ENCODE measurements at places on chromosomes 11 and 22. TPM values are rescaled to one million over a fixed set of nuclear protein-coding genes. Genes with fewer than 3 reads are reported as not detected.
A peak's percentile ranks its signal among the peaks of the same experiment; 100 is the strongest.

- no peak for DNase-seq
Observed at GRCh38 chr11:64353715-64354506, 5.1 kb upstream of the RPS6KA4 start.

DNA sequence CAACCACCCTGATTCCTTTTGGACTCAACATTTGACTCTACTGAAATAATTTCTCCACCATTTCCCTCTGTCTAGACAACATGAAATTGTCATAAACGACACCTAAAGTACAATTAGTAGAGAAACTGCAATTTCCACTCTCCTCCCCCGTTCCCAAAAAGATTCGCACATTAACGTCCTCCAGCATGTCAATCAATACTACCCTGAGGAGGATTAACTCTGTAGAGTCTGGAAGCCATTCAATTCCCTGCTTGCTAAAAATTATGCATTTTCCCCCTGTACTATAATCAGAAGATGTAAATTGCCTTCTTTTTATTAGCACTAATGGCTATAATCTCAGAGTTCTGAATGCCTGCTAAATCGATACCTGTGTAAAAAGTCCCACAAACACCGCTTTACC is 70.5 kb downstream of the AMBRA1 start:
- no peak for DNase-seq

- DNase-seq, result no peak
Observed at GRCh38 chr11:64472593-64473455, 113.9 kb downstream of the RPS6KA4 start.

GRCh38 chr11:30310623-30311022 is 12.3 kb upstream of the ARL14EP start:
- DNase-seq, result peak; percentile 17

DNA sequence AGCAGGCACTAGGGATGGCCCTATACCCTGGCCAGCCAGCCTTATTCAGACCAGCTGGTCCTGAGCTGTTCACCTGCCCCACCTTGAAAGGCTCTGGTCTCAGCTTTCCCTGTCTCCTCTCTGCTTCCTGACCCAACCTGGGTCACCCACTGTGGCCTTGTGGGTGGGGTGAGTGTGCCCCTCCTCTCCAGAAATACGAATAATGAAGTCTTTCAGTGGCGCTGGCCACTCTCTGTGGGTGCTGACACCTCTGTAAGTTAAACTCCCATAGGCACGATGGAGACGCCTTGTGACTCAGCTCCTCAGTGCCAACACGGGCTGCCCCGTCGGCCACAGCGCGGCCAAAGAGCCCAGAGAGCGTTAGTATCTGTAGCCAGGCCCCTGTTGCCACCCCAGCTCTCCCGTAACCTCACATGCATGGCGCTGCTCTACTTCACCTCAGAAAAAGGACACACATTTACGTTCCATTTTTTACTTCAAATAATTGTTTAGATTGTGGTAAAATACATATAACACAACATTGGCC is 74.6 kb upstream of the SEPTIN5 start:
- no peak for DNase-seq

- no peak for DNase-seq
Observed at GRCh38 chr22:23137468-23137867, 4.3 kb downstream of the RSPH14 start.

GRCh38 chr11:91997226-91997625 is 227.4 kb upstream of the FAT3 start:
- DNase-seq, result no peak

- DNase-seq, result no peak
Observed at GRCh38 chr22:29702931-29703501, 16.8 kb upstream of the CABP7 start.

- DNase-seq, result no peak
Observed at GRCh38 chr11:14420223-14420622, 61.2 kb upstream of the RRAS2 start.

DNA sequence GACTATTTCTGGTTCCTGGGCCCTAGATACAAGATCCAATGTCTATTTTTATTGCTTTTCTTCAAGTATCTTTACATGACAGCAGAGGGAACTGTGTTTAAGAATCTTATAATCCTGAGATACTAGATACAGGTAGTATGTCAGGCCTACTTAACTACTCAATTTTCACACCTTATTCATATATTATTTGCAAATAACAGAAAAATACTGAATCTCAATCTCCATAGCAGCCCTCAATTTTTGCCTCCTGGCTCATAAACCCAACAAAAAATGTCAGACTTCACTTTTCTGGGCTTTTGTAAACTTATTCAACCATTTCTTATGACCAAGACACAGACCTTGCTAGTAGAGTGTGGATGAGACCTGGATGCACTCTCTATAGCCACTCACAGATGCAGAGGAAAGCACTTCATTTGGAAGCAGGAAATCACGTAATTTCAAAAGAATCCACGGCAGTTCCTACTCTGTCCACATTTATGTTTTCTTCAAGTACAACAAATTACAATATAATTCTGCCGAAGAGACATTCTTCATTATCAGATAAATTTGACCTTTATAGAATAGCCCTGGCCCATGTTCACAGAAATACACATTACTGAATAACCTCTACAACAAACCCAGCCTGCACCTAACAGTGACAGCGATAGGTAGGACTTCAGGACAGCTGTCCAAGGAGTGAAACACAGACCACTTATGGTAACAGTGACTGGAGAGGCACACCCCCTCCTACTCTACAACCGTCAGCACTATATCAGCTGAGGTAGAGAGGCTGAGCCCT is 62.0 kb upstream of the YPEL1 start:
- DNase-seq, result no peak

GRCh38 chr11:6727971-6728760 is 43.6 kb downstream of the OR2AG2 start:
- DNase-seq, result no peak

DNA sequence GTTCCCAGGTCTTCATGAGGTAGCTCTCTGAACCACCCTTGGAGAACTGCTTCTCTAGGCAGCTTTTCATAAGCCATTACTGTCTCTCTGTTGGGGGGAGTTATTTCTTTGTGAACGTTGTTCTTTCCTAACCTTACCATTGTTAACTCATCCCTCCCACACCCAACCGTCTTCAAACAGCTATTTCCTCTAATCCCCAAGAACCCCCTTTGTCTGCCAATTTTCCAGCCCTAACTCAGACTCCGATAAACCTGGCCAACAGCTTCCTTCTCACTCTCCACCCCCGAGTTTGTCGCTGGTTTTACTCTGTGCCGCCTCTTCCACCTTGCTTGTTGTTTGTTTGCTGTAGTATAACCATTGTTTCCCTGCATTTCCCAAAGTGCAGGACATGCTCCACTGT is 131.5 kb downstream of the CCDC34 start:
- DNase-seq, result no peak

- DNase-seq, result peak; percentile 3
Observed at GRCh38 chr11:125289419-125290098, 125.0 kb downstream of the PKNOX2 start.

DNA sequence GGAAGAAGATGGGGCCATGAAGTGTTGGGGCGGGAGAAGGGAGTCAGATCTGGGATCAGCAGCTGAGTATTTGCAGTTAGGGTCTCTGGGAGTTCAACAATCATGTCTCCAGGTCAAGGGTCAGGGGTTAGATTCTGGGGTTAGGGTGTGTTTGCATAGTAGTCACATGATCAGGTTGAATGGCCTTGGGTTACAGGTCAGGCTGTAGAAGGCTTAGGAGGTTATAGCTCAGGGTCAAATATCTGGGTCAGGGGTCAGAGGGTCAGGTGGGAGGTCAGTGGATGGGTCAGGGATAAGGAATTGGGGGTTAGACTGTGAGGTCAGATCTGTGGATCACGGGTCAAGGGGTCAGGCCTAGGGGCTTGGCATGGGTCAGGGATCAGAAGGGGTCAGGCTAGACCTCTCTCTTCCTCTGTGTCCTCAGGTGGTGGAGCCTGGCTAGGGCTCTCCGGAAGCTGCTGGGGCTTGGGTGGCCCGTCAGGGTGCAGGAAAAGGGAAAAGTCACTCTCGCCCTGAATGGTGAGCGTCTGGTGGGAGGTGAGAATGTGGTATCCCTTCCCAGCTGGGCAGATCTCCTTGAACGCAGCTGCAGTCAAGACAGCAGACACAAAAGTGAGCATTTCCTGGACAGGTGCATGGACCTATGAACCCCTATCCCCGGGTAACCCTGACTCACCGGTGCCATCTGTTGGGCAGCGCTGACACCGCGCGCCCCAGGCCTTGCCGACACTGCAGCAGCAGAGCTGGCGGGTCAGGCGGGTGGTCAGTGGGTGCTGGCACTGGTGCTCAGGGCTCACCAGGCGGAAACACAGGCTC is 6.4 kb downstream of the LTBP3 start:
- DNase-seq, result peak; percentile 26

GRCh38 chr11:62393061-62393611 is 25.7 kb upstream of the SCGB1A1 start:
- peak; percentile 33 for DNase-seq

DNA sequence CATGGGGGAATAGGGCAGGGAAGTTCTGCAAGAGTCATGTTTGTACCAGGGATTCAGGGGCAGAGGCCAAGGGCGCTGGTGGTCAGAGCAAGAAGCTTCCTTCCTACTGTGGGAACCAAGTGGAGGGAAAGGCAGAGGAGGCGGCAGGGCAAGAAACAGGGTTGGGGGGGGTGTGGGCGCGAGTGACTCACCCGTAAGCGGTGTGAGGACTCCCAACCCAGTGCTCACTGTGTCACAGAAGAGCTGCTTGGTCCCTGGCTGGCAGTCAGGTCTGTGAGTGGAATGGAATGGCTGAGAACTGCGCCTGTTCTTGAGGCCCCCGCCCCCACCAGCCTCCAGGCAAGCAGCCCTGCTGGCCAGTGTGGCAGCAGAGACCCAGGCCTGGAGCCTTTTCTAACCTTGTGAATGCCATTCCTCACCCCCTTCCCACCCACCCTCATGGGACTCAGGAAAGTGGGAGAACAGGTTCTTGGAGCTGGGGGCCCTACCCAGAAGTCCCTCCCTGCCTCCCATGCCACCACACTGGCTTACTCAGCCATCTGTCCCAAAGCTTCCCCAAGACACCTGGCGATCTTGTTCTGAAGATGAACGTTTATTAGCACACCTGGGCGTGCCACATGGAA is 4.7 kb downstream of the LRRC10B start:
- DNase-seq, result no peak

GRCh38 chr22:49025791-49026493 is 801.7 kb downstream of the BRD1 start:
- DNase-seq, result no peak

- DNase-seq, result no peak
Observed at GRCh38 chr11:33461369-33462125, 204.4 kb downstream of the HIPK3 start.

DNA sequence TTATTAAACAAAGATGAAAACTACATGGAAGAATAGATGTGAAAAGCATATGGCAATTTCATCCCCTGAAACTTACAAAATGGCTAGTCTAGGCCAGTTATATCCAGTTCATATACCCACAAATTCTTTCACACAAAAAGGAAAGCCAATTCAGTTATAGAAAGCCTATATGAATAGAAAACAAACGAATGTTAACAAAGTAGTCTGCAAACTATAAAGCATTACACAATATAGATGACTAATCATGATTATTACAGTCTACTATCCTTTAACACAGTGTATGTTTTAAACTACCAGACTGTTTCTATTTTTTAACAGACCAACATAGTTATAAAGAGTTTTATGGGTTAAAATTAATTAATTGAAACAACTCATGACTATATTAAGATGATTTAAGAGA is 12.1 kb downstream of the DCUN1D5 start:
- peak; percentile 7 for DNase-seq

DNA sequence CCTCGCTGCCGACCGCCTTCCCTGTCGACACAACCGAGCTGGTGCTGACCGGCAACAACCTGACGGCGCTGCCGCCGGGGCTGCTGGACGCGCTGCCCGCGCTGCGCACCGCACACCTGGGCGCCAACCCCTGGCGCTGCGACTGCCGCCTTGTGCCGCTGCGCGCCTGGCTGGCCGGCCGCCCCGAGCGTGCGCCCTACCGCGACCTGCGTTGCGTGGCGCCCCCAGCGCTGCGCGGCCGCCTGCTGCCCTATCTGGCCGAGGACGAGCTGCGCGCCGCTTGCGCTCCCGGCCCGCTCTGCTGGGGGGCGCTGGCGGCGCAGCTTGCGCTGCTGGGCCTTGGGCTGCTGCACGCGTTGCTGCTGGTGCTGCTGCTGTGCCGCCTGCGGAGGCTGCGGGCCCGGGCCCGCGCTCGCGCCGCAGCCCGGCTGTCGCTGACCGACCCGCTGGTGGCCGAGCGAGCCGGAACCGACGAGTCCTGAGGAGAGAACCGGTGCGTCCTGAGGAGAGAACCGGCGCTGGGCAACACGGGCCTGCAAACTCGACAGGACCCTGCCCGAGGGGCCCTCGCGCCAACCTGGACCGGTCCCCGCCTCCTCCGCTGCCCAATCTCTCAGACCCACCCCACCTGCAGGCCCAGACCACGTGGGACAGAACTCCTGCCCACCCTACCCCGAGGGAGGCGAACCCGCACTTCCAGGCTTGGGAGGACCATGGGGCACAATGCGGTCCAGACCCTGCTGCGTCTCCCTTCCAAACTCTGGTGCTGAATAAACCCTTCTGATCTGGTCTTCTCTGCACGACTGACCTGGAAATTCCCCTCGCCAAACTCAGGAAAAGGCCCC is 866 bp downstream of the GP1BB start:
- no peak for DNase-seq

DNA sequence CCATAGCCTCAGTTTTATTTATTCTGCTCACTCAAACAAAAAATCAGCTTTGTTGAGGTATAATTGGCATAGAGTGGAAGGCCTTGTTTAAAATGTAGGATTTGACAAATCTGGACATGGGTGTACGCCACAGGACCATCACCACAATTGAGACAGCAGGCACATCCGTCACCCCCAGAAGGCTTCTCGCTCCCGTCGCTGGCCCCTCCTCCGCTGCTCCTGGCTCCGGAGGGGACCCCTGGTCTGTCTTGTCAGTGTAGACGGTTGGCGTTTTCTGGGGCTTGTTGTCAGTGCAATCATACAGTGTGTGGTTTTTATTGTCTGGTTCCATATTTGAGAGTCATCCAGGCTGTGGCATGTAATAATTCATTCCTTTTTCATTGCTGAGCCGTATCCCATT is 97.6 kb downstream of the KCNQ1 start:
- DNase-seq, result no peak

- DNase-seq, result peak; percentile 75
Observed at GRCh38 chr22:30308518-30309230, 18.1 kb downstream of the TBC1D10A start.

GRCh38 chr22:29689880-29690213 is 30.0 kb upstream of the CABP7 start:
- peak; percentile 16 for DNase-seq

TMEM151A gene
- 0.10 TPM for total RNA-seq

MS4A3 gene
- not detected for total RNA-seq

DSCAML1 gene
- 10.1 TPM for total RNA-seq

ALX4 gene
- total RNA-seq, result not detected

LRRC75B gene
- total RNA-seq, result 7.8 TPM

AMBRA1 gene
- total RNA-seq, result 24.0 TPM

XRCC6 gene
- 484 TPM for total RNA-seq

CASP5 gene
- not detected for total RNA-seq

GLYATL2 gene
- total RNA-seq, result 0.20 TPM

TYR gene
- not detected for total RNA-seq

MUC5AC gene
- not detected for total RNA-seq

All from renal cortical epithelial cell (primary cell).